ENCODE measurements at places on chromosomes 7 and 10. TPM values are rescaled to one million over a fixed set of nuclear protein-coding genes. Genes with fewer than 3 reads are reported as not detected.
A peak's percentile ranks its signal among the peaks of the same experiment; 100 is the strongest.

The SSC4D gene
- total RNA-seq = 0.88 TPM

The ASB15 gene
- total RNA-seq = not detected

The SOSTDC1 gene
- under 0.01 TPM for total RNA-seq

The STAG3 gene
- 0.59 TPM for total RNA-seq

The PKD1L1 gene
- under 0.01 TPM for total RNA-seq

The MYPN gene
- total RNA-seq = 1.8 TPM

The STRIP2 gene
- total RNA-seq = 19.7 TPM

The ASZ1 gene
- not detected for total RNA-seq

DNA sequence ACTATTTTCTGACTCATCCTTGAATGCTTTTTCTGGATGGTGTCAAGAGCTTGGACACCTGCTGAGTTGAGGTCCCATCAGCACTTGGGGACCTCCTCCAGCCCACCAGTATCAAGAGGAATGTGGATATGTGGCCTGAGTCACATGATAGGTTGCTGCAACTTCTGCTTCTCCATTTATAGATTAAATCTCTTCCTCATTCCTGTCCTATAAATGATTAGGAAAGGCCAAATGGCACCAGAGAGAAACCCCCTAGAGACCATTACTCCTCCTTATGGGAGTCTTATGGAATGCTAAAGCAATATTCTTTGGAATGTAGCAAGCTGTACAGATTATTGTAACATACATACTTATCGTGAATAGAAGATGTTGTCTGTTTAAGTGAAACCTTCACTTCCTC, 85.6 kb downstream of the NEUROD6 start:
- DNase-seq = no peak

DNA sequence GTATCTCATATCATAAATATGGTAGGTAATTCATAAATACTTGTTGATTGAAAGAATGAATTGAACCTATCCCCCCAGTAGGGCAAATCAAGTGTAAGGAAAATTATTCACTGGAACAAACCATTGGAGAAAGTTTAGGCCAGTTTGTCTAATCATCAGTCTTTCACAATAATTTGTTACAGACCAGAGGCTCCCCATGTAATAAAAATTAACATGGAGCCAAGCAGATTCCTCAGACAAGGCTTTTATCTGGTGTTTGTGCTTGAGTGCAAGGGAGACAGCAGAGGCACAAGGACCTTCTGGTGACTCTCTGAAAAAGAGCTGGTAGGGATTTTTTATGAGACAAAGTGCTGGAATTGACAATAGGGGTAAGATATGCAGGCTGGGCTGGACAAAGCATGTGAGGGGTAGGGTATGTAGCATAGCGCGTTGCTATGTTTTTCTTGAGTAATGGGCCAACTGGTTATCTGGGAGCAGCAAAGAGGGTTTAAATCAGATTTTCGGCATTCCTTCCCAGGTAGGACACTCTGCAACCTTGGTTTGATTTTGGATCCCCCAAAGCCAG, 7.8 kb upstream of the PANK1 start:
- no peak for DNase-seq

DNA sequence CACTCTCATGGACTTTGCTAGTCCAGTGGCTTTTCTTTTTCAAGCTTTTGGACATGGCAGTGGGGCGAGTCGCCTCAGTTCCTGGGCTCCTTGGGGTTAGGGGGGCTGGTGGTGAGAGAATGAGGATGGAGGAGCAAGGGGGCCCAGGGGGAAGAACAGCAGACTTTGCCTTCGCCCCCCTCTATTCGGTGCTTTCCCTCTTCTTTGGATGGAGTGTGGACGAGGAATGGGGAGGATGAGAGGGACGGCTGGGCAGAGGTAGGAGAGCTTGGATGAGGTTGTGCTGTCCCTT, 255 bp downstream of the MAGI2 start:
- no peak for DNase-seq

DNA sequence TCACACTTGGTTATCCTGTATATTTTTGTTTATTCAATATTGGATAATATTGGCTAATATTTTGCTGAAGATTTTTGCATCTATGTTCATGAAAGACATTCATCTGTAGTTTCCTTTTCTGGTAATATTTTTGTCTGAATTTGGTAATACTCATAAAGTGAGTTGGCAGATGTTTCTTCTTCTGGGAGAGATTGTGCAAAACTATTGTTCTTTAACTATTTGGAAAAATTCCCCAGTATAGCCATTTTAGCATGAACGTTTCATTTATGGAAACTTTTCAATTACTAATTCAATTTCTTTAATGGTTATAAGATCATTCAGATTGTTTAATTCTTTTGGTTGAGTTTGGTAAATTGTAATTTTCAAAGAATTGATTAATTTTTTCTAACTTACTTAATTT, 560.8 kb upstream of the FZD8 start:
- no peak for DNase-seq

GRCh38 chr7:48617993-48618392, 306.4 kb upstream of the CDC14C start:
- DNase-seq = no peak

- DNase-seq = no peak
Observed at GRCh38 chr7:82722946-82723345, 279.4 kb upstream of the CACNA2D1 start.

DNA sequence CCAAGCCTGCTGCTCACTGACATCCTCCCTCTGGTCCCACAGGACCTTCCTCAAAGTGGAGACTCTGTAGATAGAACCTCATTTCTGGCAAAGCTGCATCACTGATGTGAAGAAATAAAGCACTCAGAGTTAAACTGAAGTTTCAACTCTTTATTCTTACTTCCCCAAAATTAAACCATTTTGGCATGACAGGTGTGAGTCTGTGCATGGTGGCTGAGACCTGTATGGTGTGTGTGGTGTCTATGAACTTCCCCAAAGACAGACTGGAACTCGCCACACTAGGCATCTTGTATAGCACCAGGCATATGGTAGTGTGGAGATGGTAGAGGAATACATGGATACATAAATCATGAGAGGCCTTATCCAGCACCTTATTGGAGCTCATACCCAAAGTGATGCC, 6.6 kb upstream of the WDFY4 start:
- DNase-seq = no peak

GRCh38 chr7:74462707-74463100, 9.0 kb downstream of the GTF2IRD1 start:
- DNase-seq = no peak

GRCh38 chr10:127740596-127740995, 3.6 kb downstream of the FOXI2 start:
- peak; percentile 36 for DNase-seq

GRCh38 chr7:157675427-157675927, 338.7 kb downstream of the DNAJB6 start:
- no peak for DNase-seq

DNA sequence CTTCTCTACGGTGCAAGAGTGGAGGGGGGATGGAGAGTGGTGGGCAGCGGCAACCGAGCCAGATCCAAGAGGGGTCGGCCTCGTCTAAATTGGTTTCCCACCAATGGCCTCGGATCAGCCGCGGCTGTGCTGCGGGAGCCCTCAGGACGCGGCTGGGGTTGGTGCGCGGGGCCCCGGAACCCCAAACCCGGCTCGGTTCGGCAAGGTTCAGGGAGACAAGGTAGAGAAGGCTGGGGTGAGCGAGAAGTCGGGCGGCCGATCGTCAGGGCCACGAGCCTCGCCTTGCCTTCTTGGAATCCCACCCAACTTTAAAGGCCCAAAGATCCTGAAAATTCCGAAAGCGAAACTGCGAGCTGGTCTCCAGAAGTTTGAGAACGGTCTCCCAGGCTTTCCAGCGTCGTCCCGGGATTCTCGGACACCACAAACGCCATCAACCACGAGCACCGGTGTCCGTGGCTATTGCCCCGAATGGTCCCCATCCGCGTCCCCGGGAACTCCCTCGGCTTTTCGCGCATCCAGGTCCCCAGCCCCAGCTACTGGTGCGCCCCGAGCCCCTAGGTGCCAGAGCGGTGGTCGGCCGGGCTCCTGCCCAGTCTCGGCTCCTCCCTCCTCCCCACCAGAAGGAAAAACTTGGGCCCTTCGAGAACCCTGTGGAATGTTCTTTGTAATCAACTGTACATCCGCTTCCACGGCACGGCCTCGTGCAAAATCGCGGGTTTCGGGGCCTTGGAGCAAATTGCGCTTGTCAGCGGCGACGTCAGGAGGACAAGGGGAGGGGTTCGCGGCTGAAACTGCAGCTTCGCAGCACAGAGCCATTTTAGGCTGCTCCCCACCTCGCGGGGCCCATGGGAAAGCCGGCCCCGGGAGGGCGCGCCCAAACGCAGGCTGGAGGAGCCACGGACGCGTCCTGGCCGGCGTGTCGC, 3.2 kb downstream of the SFMBT2 start:
- no peak for DNase-seq

- no peak for DNase-seq
Observed at GRCh38 chr7:41416208-41416595, 286.7 kb downstream of the INHBA start.

- no peak for DNase-seq
Observed at GRCh38 chr7:20927976-20928375, 141.3 kb upstream of the SP8 start.

DNA sequence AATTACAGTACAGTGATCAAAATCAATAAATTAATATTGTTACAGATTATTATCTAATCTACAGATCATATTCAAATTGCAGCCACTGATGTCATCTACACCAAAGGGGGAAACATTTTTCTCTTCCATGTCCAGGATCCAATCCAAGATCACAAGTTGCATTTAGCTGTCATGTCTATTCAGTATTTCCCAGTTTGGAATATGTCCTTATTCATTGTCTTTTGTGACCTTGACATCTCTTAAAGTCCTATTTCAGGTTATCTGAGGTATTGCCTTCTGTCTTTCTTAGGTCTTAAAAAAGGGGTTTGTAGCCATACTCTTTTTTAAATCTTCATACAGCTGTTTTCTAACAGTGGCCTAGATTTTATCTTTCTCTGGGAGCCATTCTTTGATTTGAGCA, 93.3 kb downstream of the MLLT10 start:
- DNase-seq = no peak

DNA sequence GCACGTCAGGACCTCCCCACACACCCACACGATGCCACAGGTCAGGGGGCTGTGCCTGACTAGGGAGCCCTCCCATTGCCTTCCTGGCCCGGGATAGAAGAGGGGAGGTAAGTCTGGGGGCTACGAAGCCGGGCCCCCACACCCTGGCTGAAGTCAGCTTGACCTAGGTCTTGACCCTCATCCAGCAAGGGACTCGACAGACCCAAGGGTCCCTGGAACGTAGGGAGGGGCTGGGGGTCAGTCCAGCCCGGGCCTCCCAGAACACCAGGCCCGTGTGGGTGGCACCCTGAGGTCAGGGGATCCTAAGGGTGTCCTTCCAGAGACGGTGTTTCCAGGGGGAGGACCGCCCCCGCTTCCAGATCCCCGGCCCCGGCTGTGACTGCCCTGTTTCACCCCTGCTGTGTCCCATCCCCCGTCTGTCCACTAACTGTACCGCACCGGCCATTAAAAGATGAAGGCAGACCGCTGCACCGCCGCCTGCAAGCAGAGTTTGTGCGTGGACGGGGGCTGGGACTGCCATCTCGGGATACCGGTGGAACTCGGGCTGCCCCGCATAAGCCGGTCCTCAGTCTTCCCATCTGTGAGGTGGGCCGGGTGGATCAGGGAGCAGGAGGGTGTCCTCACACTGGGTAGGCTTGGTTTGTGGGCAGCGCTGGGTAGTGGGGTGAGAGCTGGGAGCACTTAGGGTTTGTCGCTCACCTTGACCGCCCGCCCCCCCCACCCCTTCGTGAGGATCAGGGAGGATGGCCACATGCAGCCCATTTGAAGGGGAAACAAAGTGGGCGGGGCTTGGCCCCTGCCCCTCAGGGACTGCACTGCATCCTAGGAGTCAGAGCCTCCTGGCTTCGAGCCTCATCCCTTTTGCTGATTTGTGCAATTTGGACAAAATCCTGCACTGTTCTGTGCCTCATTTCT, 21.1 kb downstream of the SLC29A4 start:
- DNase-seq = peak; percentile 89

GRCh38 chr10:78952030-78952429, 116.7 kb upstream of the ZMIZ1 start:
- DNase-seq = no peak

- DNase-seq = peak; percentile 84
Observed at GRCh38 chr10:69757553-69758309, 44.0 kb upstream of the COL13A1 start.

- DNase-seq = peak; percentile 70
Observed at GRCh38 chr10:86345859-86346798, 20.5 kb downstream of the GRID1 start.

GRCh38 chr7:30771880-30772425, 736 bp downstream of the MINDY4 start:
- peak; percentile 74 for DNase-seq

- no peak for DNase-seq
Observed at GRCh38 chr10:68192113-68192512, 39.8 kb downstream of the ATOH7 start.

DNA sequence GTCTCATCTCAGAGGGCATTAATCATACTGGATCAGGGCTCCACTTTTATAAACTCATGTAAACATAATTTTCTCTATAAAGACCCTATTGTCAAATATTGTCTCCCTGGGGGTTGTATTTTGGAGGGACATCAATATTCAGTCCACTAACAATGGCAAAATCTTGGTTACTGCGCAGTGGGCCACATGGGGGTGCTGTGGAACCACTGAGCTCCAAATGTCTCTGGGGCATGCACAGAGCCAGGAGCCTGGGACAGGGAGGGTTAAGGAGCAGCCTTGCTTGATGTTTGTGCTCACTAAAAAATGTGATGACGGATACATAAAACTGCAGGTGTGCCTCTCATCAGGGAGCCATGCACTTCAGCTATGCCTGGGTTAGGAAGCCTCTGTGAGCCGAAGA, 62.1 kb upstream of the PRSS58 start:
- DNase-seq = peak; percentile 58

DNA sequence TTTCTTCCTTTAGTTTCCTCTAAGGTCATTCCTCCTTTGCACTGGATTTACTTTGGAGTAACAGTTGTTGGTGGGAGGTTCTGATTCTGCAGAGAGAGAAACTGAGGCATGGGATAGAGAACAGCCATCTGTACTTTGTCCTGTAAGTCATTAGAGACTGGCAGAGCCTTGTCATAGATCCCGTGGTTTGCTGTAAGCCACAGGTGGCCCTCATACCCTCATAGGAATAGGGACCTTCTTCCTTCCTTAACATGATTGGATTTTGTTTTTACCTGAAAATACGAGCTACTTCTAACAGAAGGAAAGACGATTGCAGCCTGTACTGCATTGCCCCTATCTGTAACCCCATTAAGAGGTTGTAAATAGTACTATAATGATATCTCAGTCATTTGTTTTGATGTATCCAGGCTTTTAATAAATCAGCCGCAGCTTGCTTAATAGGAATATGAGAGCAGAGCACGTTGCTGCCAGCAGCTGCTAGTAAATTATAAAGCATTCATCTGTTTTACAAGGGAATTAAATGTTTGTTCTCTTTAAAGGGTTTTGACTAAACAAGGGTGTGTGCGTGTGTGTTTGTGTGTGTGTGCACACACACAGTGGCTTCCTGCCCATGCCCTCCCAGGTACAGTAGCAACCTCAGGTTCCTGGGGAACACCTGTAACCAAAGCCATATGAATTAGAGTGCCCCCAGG, 249.8 kb downstream of the AUTS2 start:
- no peak for DNase-seq

GRCh38 chr10:78739444-78740053, 329.2 kb upstream of the ZMIZ1 start:
- DNase-seq = no peak

- no peak for DNase-seq
Observed at GRCh38 chr10:128708182-128708581, 582.0 kb upstream of the MKI67 start.
